Colonic mucosa (tissue), 4 donors: ENCODE measurements at places on chromosomes 3 and 15. TPM values are rescaled to one million over a fixed set of nuclear protein-coding genes. Genes with fewer than 3 reads are reported as not detected.

DNA sequence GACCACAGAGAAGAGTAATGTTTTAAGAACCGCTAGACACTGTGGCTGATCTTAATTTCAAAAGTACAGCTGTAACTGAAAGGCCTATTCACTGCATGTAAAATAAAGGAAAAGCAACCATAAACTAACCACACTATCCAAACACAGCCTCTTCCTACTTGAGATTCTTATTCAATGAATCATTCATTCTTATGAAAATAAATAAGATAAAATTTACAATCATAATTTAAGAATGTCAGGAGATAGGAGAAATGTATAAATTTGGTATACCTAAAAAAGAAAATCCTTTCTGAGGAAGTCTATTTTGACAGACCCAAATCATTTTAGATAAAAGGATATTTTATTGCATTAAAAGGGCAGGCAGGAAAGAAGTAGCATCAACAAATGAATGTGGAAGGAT, 533.5 kb upstream of the ZNF385D start:
- H3K27me3 ChIP-seq = no peaks in the 10 kb centered on the region
- DNase-seq = no peak
- no peak overlapping the region for H3K27ac ChIP-seq
- H3K36me3 ChIP-seq = no peaks in the 10 kb centered on the region
- H3K4me3 ChIP-seq = no peak overlapping the region

DNA sequence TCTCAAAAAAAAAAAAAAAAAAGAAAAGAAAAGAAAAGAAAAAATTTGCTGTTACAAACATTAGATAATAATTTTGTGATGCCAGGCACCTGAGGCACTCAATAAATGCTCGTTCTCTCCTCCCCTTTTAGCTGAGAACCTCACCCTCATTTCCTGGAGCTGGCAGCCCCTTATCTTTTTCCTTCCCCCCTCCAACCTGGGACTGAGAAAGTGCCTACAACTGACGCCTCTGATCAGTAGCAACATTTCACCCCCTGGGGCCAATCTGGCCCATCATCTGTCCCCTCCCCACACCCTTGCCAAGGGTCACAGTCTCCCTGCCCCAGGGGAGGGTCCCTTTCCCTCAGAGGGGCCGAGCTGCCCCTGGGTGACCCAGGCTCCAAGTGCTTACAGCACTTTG, 12.6 kb upstream of the RNU6-1 start:
- H3K27me3 ChIP-seq = no peaks in the 10 kb centered on the region
- DNase-seq = no peak
- no peaks in the 10 kb centered on the region for H3K36me3 ChIP-seq
- no peak overlapping the region for H3K4me3 ChIP-seq

DNA sequence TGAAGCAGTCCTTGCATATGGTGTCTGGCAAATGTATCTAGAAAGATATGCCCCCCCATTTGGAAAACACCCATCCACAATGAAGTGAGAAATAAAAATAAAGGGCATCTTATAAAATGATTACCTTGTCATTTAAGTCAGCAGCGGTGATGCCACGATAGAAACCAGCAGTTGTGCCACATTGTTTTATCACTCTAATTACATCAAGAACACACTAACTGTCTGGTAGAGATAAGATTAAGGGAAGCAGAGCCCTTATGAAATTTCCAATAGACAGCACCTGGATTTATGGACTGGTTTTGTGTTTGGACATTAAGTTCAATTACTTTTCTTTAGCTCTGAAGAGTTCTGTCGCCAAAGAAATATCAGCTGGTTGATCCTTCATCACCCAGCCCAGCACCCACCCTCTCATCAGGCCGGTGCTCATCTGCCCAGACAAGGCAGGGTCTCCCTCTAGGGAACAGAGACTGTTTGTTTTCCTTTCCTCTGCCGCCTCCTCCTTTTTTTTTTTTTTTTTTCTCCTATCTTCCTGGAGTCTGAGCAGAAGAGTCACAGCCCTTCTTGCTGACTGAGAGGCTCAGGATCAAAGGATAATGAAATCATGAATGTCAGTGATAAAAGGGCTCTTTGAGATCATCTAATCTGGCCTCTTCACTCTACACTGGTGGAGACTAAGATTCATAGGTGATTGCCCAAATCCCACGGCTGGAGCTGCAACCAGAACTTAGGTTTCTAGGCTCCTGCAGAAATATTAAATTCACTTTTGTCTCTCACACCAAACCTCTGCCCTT, 464.1 kb downstream of the NTRK3 start:
- no peaks in the 10 kb centered on the region for H3K4me1 ChIP-seq
- no peak overlapping the region for H3K4me3 ChIP-seq
- no peaks in the 10 kb centered on the region for H3K36me3 ChIP-seq
- H3K27ac ChIP-seq = no peak overlapping the region
- no peak for DNase-seq

The GP9 gene
- not detected for total RNA-seq

GRCh38 chr3:157074981-157075380, 85.0 kb downstream of the CCNL1 start:
- DNase-seq = no peak
- no peaks in the 10 kb centered on the region for H3K36me3 ChIP-seq
- H3K27me3 ChIP-seq = no peaks in the 10 kb centered on the region
- no peak overlapping the region for H3K4me3 ChIP-seq
- H3K27ac ChIP-seq = no peak overlapping the region

DNA sequence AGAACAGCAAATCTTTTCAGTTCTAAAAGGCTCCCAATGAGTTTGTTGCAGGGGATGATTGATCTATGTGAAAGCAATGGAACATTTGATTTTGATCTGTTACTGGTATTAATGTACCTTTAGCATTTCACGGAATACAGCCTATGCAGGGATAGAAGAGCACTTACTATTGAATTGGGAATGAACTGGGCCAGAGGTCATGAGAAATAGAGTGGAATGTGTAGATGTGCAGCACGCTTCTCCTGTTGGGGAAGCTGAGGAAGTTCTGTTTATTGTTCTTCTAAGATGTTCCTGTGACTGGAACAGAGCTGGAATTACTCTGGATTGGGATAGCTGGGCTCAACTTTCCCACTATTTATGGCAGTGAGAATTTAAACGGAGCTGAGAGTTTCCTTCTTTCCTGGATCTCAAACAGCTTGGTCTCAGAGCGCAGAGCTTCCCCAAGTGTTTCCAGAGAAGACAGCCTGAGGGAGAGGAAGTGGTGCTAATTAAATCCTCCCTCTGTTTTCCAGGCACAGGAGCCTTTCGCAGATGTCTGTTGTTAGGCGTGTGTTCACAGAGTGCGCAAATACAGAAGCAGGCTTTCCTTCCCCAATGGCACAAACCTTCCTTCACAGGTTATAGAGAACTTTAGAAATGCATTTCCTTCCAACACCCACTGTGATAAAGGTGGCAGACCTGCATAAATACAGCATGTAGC, 32.5 kb downstream of the TPRG1 start:
- no peaks in the 10 kb centered on the region for H3K36me3 ChIP-seq
- H3K27me3 ChIP-seq = no peaks in the 10 kb centered on the region
- no peak overlapping the region for H3K27ac ChIP-seq
- no peak overlapping the region for H3K4me3 ChIP-seq
- no peak for DNase-seq
- H3K4me1 ChIP-seq = no peaks in the 10 kb centered on the region

DNA sequence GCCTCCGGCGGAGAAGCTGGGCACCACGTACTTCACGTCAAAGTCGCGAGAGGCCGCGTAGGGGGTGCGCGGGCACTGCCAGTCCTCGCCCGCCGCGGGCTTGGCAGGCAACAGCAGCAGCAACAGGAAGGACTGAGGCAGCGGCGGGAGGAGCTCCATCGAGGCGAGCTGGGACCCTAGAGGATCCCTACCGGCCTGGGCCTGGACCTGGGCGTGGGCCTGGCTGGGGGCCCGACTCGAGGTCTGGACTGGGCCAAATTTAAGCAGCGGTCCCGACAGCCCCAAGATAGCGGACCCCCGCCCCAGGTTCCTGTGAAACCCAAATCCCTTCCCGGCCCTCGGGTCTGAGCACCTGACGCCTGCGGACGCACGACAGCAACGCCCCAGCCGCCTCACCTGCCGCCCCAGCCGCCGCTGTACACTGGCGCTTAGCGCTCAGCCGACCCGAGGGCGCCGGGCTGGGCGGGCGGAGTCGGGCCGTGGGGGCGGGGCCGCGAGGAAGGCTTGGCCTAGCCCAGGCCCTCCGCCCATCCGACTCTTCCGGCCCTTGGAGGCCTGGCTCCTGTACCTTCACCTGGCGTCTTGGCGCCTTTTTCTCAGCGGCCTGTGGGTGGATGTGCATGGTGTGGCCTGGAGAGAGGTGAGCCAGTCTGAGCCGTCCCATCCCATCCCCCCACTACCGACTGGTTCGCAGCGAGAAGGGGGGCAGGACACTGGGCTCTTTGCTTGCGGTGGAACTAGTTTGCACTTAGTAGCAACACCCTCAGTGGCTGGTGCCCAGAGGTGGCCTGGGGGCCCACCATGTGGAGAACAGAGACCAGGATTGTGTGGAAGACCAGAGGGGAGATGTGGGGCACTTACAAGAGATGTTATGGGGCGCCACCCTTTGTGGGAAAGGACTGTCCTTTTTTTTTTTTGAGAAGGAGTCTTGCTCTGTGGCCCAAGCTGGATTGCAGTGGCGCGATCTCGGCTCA, at the start of gene MST1R:
Gene MST1R, minus strand, starts transcription at position 423 of the 974 bp plus-strand sequence. Its CDS starts 264 bp downstream, at position 159.
- H3K27me3 ChIP-seq = no peaks in the 10 kb centered on the region
- DNase-seq = peak; percentile 95
- H3K27ac ChIP-seq = peak within 1 kb of the TSS; percentile 86

- no peak for DNase-seq
- no peak overlapping the region for H3K27ac ChIP-seq
Measured at GRCh38 chr3:197709135-197709534, 27.6 kb downstream of the RUBCN start.

- no peaks in the 10 kb centered on the region for H3K4me1 ChIP-seq
- no peak for DNase-seq
- no peaks in the 10 kb centered on the region for H3K36me3 ChIP-seq
Measured at GRCh38 chr15:82301296-82302016, 38.8 kb downstream of the SAXO2 start.
